ENCODE measurements at places on chromosomes 5 and 9. TPM values are rescaled to one million over a fixed set of nuclear protein-coding genes. Genes with fewer than 3 reads are reported as not detected.

PCDHGA7 gene
- 0.81 TPM for total RNA-seq

CCL28 gene
- 8.9 TPM for total RNA-seq

PTGER4 gene
- 323 TPM for total RNA-seq

TSSK1B gene
- not detected for total RNA-seq

LHX3 gene
- 0.27 TPM for total RNA-seq

CBY3 gene
- 1.3 TPM for total RNA-seq

ENTPD2 gene
- total RNA-seq: not detected

RELL2 gene
- 2.4 TPM for total RNA-seq

TXNDC8 gene
- not detected for total RNA-seq

All from hematopoietic multipotent progenitor cell (in vitro differentiated cells).